ENCODE measurements at places on chromosomes 16 and 17. TPM values are rescaled to one million over a fixed set of nuclear protein-coding genes. Genes with fewer than 3 reads are reported as not detected.
A peak's percentile ranks its signal among the peaks of the same experiment; 100 is the strongest.

The SLC16A13 gene
- polyA plus RNA-seq: 0.93 TPM

The TMC5 gene
- polyA plus RNA-seq: not detected

The HS3ST3B1 gene
- 0.73 TPM for polyA plus RNA-seq

DNA sequence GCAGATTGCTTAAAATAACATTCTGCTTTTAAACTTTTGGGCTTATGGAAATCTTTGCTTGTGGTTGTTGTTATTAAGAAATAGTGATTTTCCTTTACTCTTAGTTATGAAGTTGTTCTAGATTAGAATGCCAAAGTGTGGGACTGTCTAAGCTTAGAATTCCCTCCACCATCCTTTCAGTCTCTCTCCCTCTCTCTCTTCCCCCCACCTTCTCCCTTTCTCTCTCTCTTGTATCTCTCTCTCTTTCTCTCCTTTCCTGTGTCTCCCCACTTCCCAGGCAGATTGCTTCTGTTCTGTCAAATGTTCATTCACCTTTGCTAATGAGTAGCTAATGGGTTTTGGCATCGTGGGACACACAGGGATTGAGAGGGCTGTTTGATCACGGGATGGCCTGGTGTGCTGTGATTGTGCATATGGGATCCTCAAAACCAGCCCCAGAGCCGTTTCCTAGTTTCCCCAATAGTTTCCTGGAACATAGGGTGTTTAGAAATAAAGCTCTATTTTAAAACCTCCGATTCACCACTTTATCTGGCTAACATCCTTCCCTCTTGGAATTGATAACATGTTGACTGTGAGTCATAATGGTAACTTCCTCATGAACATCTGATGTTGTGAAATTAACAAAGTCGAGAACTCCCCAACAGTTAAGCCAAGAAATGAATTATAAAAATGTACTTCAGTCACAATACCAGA, 502.6 kb downstream of the TMEM114 start:
- no peak for DNase-seq
- H3K4me1 ChIP-seq: no peaks in the 10 kb centered on the region
- H3K27ac ChIP-seq: no peak overlapping the region
- H3K4me3 ChIP-seq: no peak overlapping the region
- H3K27me3 ChIP-seq: no peaks in the 10 kb centered on the region

- no peak overlapping the region for H3K4me3 ChIP-seq
- H3K27ac ChIP-seq: no peak overlapping the region
- no peaks in the 10 kb centered on the region for H3K4me1 ChIP-seq
- no peaks in the 10 kb centered on the region for H3K27me3 ChIP-seq
- peaks cover 22% of the 10 kb centered on the region for H3K36me3 ChIP-seq
Measured at GRCh38 chr16:81641395-81642106, 137.5 kb upstream of the PLCG2 start.

DNA sequence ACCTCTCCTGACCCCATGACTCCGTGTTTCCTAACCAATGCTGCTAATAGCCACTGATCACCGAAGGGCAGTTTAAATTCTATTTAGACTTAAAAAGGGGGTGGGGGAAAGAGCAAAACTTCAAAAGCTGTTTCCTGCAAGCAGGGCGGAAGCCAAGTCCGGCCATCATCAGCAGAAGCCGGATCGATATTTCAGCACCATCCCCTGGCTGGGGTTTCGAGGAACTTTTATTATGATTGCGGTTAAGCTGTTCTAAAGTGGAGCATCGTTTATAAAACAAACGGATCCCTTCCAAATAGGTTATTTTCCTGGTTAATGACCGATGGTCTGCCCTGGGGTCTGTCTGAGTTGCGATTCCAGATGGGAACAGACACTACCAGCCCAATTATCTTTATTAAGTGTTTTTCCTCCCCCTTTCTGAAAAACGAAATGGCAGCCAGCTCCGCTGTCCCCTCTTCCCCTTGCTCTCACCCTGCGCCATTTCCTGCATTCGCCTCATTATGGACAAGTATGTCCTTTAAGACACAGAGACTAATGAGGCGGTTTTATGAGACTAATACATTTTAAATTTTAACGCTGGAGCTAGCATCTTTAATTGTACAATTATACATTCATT, 76.1 kb upstream of the IRX3 start:
- no peaks in the 10 kb centered on the region for H3K4me1 ChIP-seq
- H3K4me3 ChIP-seq: no peak overlapping the region
- no peak for DNase-seq
- peaks cover 53% of the 10 kb centered on the region for H3K27me3 ChIP-seq
- H3K27ac ChIP-seq: no peak overlapping the region

DNA sequence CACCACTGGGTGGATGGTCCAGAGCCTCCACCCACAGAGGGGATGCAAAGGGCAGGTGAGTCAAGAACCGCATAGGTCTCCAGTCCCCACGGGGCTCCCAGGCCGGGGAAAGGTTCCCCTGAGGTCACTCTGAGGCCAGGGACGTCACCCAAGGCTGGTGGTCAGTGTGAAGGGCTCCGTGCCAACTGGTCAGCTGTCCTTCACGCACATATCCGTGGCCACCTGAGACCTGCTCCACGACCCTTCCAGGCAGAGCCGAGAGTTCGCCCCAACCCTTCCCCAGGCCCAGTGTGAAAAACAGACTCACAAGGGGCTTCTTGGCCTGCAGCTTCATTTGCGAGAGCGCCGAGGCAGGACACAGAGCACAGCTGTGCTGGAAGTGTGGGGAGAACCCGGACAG, 2.8 kb downstream of the TSR3 start:
- peaks cover 30% of the 10 kb centered on the region for H3K4me1 ChIP-seq
- H3K27me3 ChIP-seq: no peaks in the 10 kb centered on the region
- no peak overlapping the region for H3K4me3 ChIP-seq
- H3K36me3 ChIP-seq: peaks cover 18% of the 10 kb centered on the region

DNA sequence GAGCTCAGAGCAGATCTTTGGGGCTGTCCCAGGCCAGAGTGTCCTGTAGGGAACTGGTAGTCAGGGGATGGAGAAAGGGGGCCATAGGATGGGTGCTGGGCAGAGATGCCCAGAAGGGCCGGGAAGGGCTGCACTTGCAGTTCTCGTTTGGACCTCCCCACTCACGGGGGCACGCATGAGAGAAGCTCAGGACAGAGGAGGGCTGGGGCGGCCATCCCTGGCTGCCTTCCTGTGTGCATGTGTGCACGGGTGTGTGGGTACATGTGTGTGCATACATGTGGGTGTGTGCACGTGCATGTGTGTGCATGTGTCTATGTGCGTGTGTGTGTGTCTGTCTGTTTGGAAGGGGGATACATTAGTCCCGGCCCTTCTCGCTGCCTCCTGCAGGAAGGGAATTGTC, 73.3 kb downstream of the COG7 start:
- H3K4me3 ChIP-seq: no peak overlapping the region
- no peak overlapping the region for H3K27ac ChIP-seq
- no peaks in the 10 kb centered on the region for H3K4me1 ChIP-seq
- DNase-seq: no peak
- H3K36me3 ChIP-seq: no peaks in the 10 kb centered on the region
- no peaks in the 10 kb centered on the region for H3K27me3 ChIP-seq

The CCDC40 gene
- 0.27 TPM for polyA plus RNA-seq

The DHRS7C gene
- not detected for polyA plus RNA-seq

GRCh38 chr17:7912927-7913524, 3.1 kb downstream of the RNF227 start:
- DNase-seq: peak; percentile 79
- H3K4me3 ChIP-seq: no peak overlapping the region
- H3K36me3 ChIP-seq: peaks cover 39% of the 10 kb centered on the region
- no peak overlapping the region for H3K27ac ChIP-seq
- H3K27me3 ChIP-seq: no peaks in the 10 kb centered on the region

DNA sequence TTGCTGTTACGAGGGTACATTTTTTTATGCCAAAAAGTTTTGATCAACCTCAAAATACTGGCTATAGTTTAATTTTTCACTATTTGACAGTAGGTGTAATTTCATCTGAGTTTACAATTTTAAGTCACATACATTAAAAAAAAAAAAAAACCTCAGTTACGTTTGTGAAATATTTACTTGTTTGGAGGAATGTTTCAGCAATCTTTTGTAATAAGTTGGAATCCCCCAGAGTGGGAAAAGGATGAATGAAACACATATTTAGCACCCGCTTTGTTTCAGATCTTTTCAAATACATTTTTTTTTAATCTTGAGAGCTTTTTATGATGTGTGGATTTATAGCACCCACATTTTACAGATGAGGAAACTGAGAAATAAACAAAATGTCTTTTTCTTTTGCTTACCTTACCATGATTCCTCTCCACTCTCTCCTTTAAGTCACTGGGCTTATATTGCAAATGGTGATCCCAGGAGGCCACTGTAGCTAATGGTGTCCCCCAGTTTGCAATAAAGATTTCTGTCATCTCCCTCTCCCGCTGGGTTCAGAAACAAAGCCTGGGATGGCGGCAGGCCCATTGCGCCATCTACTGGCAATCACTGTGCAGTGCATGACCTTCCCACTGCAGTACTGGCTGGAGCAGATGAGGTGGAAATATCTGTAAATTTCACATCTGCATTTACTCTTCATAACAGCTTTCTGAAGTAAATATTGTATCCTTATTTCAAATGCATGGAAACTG, 27.7 kb downstream of the TBC1D3B start:
- peak; percentile 80 for DNase-seq
- no peaks in the 10 kb centered on the region for H3K27me3 ChIP-seq

DNA sequence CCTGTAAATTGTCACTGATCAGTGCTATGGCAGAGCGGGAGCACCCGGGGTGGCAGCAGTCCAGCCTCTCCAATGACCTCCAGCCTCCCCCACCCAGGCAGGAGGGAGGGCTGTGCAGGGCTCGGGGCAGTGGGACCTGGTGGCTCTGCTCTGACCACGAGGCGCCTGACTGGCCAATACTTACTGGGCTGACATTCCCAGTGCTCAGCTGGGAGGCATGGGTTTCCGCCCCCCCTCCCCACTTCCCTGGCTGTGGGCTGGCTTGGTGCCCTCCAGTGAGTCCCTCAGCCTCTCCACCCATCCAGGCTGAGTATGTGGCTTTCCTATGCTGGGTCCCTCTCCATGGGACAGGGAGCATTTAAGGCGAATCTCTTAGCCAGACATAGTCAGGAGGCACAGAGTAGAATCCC, 2.7 kb downstream of the SOCS3 start:
- peaks cover 70% of the 10 kb centered on the region for H3K4me1 ChIP-seq
- H3K27ac ChIP-seq: no peak overlapping the region
- peaks cover 35% of the 10 kb centered on the region for H3K27me3 ChIP-seq

The NPIPB2 gene
- polyA plus RNA-seq: 1.2 TPM

DNA sequence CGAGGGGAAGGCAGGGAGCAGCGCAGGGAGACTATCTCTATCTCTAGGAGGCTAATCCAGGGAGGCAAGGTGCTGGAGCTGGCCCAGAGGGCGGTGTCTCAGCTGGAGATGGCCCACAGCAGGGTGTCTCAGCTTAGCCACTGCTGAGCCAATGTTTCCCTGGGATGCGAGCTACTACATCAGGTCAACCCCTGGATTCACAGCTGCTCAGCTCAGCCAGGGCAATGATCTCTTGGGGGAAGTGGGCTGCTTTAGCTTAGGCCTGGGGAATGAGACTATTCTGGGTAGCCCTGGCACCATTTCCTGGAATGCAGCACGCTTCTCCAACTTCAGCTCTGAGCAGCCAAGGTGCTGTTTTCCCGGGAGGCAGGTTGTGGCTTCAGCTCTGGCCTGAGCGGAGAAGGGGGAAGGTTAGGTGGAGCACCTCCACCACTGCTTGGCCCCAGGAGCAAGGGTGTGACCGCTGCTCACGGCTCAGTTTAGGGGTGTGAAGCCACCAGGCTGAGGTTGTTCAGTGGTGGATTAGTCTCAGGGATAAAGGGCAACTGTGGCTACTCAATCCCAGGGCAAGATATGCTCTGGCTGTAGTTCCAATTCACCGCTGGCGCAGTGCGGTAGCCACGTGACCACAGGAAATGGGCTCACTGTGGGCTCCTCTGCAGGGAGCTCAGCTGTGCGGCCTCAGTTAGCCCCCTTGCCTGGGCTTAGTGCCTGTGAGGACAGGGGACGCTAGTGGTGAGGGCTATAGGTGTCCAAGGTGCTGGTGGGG, 5.2 kb upstream of the PRSS21 start:
- peaks cover 12% of the 10 kb centered on the region for H3K4me1 ChIP-seq
- H3K4me3 ChIP-seq: no peak overlapping the region
- no peak overlapping the region for H3K27ac ChIP-seq
- H3K36me3 ChIP-seq: no peaks in the 10 kb centered on the region
- peaks cover 5% of the 10 kb centered on the region for H3K27me3 ChIP-seq

GRCh38 chr16:84358601-84359295, 9.6 kb upstream of the ATP2C2 start:
- H3K4me1 ChIP-seq: peaks cover 33% of the 10 kb centered on the region
- H3K36me3 ChIP-seq: no peaks in the 10 kb centered on the region
- no peaks in the 10 kb centered on the region for H3K27me3 ChIP-seq
- no peak overlapping the region for H3K4me3 ChIP-seq

The PLD6 gene
- polyA plus RNA-seq: 0.16 TPM

DNA sequence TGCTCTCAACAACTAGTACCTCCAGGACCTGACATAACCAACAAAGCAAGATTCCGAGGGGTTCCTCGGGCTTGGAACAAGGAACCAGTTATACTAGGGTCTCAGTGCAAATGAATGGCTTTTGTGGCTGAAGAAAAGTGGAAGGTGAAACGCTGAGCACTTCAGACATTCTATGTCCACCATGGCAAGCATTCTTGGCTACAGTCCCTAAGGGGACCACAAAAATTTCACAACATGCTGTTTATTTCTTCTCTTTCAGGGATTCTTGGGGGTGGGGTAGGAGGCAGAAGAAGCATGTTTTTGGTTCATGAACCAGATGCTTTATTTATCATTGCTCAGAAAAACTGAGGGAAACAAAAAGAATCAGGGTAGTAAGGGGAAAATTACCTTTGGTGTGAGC, 479.9 kb upstream of the CDH11 start:
- H3K27ac ChIP-seq: no peak overlapping the region
- DNase-seq: no peak
- H3K36me3 ChIP-seq: no peaks in the 10 kb centered on the region
- no peaks in the 10 kb centered on the region for H3K4me1 ChIP-seq
- H3K27me3 ChIP-seq: no peaks in the 10 kb centered on the region

DNA sequence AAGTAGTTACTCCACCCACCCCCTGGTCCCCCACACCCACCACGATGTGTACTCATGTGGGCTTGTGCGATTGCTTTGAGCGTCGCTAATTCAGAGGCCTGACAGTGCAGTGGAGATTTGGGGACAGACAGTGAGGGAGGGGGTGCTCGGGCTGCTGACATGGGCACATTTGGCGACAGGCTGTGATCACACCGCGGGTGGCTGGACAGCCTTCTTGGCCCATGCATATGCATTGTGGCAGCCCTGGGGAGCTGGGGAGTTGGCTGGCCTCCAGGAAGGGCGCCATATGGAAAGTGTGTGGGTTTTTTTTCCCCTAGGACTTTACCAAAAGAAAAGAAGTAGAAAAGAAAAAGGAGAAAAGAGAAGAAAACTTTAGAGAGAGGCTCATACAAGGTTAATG, 275.5 kb upstream of the N4BP1 start:
- DNase-seq: no peak

DNA sequence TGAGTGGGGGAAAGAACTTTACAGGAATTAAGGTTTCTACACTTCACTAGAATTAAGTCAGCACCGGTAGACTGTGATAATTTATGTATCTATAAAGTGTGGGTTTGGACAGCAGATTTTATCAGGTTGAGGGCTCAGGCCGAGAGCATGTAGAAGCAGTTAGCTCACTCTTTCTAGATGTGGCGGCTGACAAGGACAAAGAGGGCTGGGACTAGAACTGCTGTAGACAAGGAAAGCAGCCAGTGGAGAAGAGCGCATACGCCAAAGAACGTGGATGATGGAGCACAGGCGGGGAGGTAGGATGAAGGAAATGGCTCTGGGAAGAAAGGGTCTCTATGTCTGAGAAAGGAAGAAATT, 504 bp upstream of the GOSR1 start:
- no peak for DNase-seq
- peaks cover 2% of the 10 kb centered on the region for H3K27me3 ChIP-seq
- H3K4me1 ChIP-seq: peaks cover 18% of the 10 kb centered on the region
- peak overlapping the region; percentile 96 for H3K27ac ChIP-seq
- H3K4me3 ChIP-seq: peak overlapping the region; percentile 85
- peaks cover 8% of the 10 kb centered on the region for H3K36me3 ChIP-seq

Data from CD14-positive monocyte (primary cell).